Cerebellar nuclear complex (tissue), 1 donor: ENCODE measurements at places on chromosomes 4 and X.

GRCh38 chr4:188139671-188140070 is 430 bp downstream of the TRIML1 start:
- no peak for DNase-seq

DNA sequence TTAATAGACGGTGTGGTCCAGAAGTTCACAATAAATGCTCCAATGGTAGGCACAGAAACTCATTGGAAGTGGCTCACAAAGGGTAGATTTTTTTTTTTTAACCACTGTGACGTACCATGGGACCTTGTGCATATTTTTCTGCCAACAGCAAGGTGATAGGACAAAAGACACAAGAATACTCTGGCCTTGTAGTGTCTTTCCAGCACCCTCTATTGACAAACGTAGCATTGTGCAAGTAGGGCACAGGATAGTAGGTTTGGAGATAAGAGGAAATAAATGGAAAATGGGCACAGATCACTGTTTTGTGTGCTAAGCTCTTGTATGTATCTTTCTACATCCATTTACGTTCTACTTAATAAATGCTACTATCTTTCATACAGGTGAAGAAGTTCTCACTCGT is 2054.9 kb downstream of the PCDH7 start:
- no peak for DNase-seq

DNA sequence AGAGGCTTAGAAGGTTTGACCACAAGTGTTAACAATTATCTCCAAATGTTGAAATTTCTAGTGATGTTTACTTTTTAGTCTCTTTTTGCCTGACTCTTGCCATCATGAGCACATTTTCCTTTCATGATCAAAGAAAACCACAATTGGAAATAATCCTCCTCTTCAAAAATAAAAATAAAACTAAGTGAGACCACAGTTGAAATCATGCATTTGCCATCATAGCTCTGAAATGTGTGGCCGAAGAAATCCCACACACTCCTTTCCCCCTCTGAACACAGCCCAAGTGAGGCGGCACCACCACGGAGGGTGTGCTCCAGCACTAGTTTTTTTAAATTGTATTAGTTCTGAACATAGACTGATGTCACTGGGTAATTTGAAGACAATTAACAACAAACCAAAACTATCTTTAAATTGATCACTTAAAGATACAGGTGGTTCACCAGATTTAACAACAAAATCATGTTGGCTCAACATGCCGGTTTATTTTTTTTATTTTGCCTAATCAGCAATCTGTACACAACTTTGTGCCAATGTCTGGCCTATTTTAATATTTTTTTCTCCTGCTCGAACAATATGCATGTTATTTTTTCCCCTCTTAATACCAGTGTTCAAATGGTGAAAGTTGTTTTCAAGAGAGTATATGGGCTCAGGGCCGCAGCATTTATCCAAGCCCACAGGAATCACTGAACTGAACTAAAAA is 17.6 kb downstream of the APBB2 start:
- DNase-seq, result no peak

DNA sequence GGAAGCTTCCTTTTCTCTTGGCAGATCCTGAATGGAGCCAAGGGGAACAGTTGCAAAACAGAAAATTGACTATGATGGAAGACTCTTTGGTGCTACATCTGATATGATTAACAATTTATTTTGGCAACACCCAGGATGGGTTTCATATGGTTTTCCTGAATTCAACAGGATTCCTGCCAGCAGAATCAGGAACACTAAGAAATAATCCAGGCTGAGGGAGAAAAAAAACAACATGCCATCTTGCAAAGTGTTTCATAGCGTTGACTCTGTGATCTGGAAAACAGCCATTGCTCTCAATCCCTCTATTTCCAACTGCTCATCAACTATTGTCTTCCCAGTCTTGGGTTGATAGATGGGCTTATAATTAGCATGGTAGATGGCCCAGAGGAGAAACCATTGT is 303.8 kb upstream of the KLF3 start:
- DNase-seq, result no peak

DNA sequence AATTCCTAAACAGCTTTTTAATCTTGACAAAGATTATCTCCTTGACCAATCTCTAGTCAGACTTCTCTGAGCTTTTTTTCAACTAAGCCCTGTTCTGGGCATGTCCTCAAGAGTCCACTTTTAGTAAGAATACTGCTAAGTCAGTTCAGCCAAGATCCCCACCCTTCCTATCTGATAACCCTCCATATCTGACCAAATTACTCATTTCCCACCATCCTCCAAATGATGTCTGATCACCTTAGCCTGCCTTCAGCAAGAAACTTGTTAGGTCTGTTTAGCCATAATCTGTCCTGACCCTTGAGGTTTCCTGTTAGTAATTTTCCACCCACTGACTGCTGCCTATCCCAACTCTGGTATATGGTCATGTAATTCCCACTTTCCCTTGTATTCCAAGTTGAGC is 65.2 kb downstream of the FAM13A start:
- DNase-seq, result no peak

DNA sequence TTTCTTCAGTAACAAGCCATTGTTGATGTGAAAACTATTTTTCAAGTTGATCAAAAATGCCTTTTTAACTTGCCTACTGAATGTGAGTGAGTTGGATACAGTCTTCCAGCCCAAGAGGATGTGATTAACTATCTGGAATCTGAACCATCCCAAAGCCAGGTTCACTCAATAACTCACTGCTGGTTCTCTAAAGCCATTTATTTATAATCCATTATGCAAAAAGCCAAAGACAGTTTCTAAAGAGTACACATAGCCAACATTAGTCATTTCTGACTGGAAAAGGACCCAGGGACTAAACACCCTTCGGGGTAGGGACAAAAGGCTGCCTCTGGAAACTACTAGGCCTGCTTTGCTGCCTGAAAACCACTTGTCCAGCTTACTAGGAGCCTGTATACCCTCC is 109.6 kb downstream of the SHROOM4 start:
- DNase-seq, result no peak

GRCh38 chr4:66178906-66179305 is 508.6 kb upstream of the EPHA5 start:
- no peak for DNase-seq

- no peak for DNase-seq
Measured at GRCh38 chrX:118228041-118228440, 111.4 kb upstream of the KLHL13 start.

DNA sequence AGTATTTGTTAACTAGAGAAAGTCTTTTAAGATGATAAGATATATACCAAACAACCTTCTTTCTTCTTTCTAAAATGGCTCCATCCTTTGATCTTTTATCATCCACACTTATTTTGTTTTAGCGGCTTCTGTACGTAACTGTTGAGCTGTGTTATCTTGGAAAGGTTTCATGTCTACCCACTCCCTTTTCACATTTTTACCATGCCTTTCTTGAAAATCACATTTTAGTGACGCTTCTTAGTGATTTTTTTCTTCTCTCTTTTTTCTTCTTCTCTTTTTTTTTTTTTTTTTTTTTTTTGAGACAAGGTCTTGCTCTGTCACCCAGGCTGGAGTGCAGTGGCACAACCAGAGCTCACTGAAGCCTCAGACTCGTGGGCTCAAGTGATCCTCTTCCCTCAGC is 135.1 kb downstream of the CHIC2 start:
- no peak for DNase-seq

GRCh38 chr4:36320117-36320896 is 38.9 kb downstream of the DTHD1 start:
- DNase-seq, result no peak

GRCh38 chr4:2252530-2253091 is 9.3 kb downstream of the MXD4 start:
- no peak for DNase-seq

- DNase-seq, result no peak
Measured at GRCh38 chr4:56200275-56200674, 187.0 kb downstream of the AASDH start.

DNA sequence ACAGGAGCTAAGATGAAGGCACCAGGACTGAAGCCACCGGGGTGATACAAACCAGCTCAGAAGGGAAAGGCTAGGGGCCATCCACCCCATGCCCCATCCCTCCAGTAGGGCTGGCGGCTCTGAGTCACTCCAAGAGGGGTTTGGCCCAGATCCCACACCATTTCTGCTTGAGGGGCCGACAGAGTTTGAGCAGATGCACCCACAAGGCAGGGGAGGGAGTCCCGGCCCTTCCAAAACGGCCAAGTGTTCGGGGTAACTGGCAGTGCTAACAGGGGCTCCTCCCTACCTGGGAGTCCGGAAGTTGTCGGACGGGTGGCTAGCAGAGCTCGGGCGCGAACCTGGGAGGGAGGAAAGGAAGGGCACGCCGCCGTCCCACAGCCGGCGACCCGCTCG is 412 bp downstream of the SLC10A3 start:
- no peak for DNase-seq

GRCh38 chrX:52979568-52979967 is 21.2 kb upstream of the FAM156A start:
- DNase-seq, result no peak

DNA sequence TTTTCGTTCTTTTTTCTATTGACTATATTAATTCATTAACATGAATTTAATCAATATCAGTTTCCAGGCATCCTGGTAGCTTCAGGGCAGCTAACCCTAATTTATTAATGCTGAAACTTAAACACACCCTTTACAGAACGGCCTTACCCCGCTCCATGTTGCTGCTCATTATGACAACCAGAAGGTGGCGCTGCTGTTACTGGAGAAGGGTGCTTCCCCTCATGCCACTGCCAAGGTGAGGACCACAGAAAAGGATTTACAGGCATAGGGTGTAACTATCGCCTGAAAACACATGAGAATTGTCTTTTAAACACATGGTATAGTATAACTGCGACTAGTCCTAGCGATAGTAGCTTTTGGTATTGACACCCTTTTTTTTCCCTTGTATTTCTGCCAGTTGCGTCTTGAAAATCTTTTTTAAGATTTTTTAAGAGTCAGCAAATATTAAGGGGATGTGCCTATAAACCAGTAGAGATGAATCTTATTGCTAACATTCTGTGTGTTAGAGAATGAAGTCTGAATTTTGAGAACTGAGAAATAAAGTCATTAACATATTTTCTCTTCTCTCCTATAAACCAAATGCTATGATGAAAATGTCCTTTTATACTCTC is 229.0 kb downstream of the ANK2 start:
- no peak for DNase-seq

GRCh38 chrX:54043541-54044125 is 640 bp downstream of the PHF8 start:
- DNase-seq, result no peak
